Heart left ventricle (tissue), 16 donors: ENCODE measurements at places on chromosomes 3 and 15. TPM values are rescaled to one million over a fixed set of nuclear protein-coding genes. Genes with fewer than 3 reads are reported as not detected.

Gene GNAT1
- total RNA-seq = not detected

Gene CCDC54
- total RNA-seq = not detected

Gene ENTPD3
- total RNA-seq = 0.83 TPM

Gene ITIH1
- total RNA-seq = 0.21 TPM
